Hematopoietic multipotent progenitor cell treated with erythropoietin and hydrocortisone succinate and interleukin-3 and kit ligand, for 6 days (in vitro differentiated cells): ENCODE measurements at places on chromosomes 12 and 14.
A peak's percentile ranks its signal among the peaks of the same experiment; 100 is the strongest.

- no peak for DNase-seq
These were observed 21.9 kb upstream of the CERS5 start for GRCh38 chr12:50188875-50189575.

DNA sequence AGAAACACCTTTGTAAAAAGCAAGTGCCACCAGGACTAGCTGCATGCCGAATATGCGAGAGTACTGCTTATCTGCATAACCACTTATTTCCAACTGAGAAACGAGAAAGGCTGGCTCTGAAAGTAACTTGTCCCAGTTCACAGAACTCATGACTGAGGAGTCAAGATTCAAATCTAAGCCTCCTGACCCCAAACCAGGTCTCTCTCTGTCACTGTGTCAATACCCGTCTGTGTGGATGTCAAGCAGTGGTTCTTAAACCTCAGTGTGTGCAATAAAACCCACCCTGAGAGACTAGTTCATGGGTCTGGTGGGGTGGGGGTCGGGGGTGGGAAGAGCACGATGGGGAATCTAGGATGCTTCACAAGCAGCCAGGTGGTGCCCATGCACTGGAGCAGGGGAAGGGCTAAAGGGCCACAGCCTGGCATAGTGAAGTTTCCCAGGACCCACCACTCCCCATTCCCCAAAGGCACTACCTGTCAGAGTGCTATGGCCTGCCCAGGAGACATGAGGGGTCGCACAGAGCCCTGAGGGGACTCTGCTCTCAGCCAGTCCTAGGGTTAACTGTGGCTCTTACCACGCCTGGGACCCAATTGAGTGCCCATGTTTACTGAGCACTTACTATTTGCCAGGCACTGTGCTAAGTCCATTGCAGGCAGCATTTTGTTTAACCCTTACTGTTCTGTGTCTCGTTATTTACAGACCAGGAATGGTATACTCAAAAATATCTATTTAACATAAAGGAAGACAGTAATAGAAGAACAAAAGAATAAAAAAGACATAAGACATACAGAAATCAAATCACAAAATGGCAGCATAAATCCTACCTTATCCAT is 33.4 kb upstream of the PNMA1 start:
- DNase-seq, result peak; percentile 0

DNA sequence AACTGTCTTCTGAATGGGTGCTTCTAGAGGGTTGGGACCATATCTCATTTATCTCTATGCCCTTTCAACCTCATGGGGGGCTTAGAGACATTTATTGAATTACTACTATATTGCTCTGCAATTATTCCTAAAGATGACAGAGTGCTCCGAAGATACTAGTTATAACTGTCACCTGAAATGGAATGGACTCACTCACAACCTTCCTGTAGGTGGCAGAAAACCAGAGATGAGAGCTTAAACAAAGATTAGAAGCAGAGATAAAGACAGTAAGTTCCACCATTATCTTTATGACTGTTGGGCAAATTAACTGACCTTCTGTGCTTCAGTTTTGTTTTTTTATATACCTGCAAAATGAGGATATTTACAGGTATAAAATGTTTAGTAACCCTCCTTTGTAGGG is 31.5 kb upstream of the GTF2A1 start:
- DNase-seq, result peak; percentile 49

DNA sequence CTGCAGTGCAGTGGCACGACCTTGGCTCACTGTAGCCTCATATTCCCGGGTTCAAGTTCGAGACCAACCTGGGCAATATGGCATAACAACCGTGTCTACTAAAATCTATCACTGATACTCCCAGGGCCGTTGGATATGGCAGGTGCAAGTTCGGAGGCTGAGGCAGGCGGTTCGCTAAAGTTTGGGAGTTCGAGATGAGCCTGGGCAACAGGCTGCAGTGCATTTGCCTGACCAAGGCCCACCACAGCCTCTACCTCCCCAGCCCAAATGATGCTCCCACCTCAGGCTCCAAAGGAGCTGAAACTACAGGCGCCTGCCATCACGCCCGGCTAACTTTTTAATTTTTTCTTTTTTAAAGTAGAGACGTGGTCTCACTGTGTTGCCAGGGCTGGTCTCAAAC is 177.1 kb upstream of the ALG10B start:
- DNase-seq, result no peak

DNA sequence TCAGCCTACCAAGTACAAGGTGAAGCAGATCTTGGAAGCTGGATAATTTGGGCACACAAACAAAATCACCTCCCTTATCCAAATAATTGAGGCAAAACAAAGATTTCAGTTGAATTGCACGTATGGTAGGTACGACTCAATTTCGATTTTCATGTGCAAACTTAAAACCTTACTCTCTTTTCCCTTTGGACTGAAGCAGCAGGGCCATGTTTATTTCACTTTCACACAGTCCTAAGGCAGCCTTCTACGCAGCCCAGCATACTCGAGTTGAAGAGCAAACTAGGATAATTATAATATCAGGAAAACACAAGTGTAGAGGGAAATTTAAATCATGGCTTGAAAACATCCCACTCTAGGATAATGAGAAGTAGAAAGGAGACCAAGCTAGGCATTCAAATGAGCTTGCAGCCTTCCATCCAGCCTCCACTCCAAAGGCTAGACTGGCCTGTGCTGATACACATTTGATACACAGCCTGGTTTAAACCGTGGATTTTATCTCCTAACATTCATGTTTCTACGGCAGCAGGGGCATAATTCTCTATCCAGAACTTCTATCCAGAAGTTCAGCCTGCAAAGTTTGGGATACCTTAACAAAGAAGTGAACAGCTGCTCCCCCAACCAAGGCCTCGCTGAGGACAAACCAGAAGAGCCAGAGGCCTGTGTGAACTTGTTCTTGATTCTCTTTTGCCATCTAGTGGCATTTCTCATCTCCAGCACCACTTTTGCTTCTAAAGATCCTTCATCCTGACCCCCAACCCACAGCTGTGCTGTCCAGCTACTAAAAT is 2.4 kb upstream of the RNASE7 start:
- peak; percentile 81 for DNase-seq

- DNase-seq, result peak; percentile 43
These were observed 26.7 kb downstream of the C12orf75 start for GRCh38 chr12:105357162-105357691.

- no peak for DNase-seq
These were observed 3.6 kb downstream of the ZFHX2 start for GRCh38 chr14:23547924-23548323.
